Choroid plexus epithelial cell (primary cell): ENCODE measurements at places on chromosomes 5 and 9.
A peak's percentile ranks its signal among the peaks of the same experiment; 100 is the strongest.

- DNase-seq: no peak
Observed at GRCh38 chr5:73899055-73899454, 273.1 kb downstream of the ARHGEF28 start.

DNA sequence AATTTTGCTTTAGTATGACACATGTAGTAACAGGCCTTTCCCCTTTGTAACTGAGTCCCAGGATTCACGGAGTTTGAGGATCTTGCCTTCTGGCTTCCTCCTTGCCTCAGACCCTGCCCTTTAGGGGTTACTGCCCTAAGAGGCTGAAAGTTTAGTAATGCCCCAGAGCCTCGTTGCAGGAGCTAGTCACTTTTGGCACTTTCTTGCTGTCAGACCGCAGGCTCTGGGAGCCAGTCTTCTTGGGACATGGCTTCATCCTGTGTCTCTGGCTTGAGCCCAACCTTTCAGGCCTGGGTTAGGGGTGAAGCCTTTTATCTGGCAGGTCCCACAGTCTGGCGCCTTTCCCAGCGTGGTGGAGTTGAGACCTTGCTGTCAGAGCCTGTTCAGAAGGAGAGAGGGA lies 185.6 kb upstream of the DMRT1 start:
- DNase-seq: peak; percentile 46

GRCh38 chr5:87002485-87002884 lies 265.2 kb upstream of the RASA1 start:
- peak; percentile 43 for DNase-seq

- no peak for DNase-seq
Observed at GRCh38 chr9:92887880-92888338, 10.1 kb upstream of the ZNF484 start.

- no peak for DNase-seq
Observed at GRCh38 chr5:78016863-78017529, 240.9 kb upstream of the TBCA start.

DNA sequence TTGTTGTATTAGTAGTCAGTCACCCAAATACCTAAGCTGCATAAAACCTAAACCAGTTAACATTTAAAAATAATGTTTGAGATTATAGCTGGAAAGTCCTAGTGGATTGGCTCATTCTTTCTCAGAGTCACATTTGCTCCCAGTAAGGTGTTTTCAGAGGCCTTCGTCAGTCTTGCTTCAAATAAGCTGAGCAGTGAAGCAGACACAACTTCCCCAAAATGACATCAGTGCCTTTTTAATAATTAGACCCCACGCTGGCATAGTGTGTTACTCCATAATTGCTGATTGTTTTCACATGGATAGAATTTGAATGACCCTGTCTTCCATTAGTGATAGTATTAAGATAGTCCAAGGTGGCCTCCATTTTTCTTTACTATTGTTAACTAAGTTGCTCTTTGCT lies 245.8 kb downstream of the PJA2 start:
- no peak for DNase-seq

- peak; percentile 14 for DNase-seq
Observed at GRCh38 chr5:16855485-16855884, 80.6 kb downstream of the MYO10 start.

DNA sequence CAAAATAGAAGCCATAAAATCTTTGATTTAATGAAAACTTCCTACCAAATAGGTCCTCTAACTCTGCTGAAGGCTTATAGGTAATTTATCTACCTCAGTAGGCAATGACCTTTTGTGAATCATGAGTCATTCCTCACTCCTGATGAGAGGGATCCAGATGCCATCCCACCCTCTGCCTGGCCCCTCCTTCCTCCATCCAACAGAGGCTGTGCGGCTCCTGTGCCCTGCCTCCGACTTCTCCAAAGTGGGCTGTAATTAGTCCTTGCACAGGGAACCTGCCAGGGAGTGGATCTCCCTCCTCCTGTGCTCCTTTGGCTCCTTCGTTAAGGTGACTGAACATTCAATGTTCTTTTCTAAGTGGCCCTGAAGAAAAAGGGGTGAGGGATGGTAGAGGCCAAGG lies 213.9 kb upstream of the TBCA start:
- DNase-seq: no peak

- DNase-seq: peak; percentile 56
Observed at GRCh38 chr5:102223542-102224477, 72.3 kb downstream of the SLCO4C1 start.

- DNase-seq: peak; percentile 47
Observed at GRCh38 chr5:132456296-132456986, 34.1 kb downstream of the IRF1 start.

DNA sequence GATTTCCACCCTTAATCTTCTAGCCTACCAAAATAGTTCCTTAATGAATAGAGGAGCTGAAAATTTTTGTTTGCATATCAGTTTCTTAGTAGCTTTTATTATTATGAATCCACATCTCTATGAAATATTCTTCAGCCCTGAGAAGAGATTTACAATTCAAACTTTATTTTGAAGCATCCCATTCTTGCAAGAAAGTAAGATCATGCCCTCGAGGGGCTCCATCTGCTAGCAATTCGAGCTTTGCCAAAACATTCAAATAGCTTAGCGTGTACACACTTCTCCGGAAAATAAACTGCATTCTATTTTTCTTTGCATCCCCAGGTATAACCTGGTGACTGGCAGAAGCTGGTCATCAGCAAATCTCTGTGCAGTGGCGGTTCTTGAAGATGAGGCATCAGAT lies 370.7 kb downstream of the MTRR start:
- no peak for DNase-seq

- DNase-seq: no peak
Observed at GRCh38 chr9:109857336-109857735, 77.3 kb downstream of the PALM2AKAP2 start.

DNA sequence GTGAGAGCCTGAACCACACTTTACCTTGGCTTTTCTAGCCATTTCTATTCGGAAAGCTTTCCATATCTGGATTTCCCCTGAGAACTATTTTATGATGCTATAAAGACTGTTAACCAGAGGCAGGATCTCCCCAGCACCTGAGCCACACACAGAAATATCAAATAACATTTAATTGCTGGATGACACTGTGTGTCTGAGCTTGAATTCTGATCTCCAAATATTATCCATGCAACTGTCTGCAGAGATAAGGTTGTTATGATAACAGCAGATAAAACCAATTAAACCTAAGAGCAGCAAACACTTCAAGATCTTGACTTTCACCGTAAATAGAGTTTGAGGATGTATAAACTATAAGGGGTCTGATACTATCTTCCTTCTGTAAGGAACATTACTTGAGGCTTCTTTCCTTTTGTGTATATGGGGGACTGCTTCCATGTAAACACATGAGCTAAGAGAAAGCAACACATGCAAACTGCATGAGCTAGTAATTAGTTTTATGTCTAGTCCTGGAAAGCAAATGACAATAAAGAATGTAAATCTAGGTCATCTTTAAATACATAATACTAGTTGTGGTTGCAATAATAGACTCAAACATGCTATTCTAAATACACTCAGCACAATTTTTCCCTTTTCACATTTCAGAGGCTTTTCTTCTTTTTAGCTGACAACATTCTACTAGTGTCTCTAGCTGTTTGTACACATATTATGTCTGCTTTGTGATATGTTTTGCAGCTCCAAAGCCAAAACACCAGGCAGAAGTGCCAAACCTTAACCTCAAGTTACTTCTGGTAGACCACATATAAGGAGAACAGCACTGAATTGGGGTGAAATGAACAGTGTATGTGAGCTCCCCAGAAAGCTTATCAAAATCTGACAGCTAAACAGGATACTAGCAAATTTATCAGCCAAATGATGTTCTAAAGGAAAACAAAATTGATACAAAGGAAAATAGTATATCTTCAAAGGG lies 136.5 kb downstream of the EFNA5 start:
- DNase-seq: no peak

GRCh38 chr5:92401-93220 lies 643 bp downstream of the PLEKHG4B start:
- no peak for DNase-seq

GRCh38 chr9:135296735-135297455 lies 182.7 kb upstream of the PPP1R26 start:
- no peak for DNase-seq

DNA sequence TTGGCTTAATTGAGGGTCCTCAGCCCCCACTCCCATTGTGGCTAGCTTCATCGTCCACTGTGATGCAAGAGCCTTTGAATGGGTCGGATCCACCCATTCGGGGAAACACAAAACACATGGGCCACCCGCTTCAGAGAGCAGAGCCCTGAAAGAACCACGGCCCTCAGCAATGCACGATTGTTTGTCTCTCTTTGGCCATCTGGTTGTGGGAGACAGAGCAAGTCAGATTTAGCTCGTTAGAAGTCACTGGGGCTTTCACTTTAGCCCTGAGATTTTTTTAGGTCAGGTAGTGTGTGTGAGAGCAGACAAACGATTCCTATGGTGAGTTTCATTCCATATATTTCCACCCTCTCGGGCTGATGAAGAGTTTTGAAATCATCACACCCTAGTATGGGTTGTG lies 12.9 kb upstream of the COL15A1 start:
- DNase-seq: no peak

- peak; percentile 44 for DNase-seq
Observed at GRCh38 chr9:117720555-117720954, 16.4 kb downstream of the TLR4 start.

- no peak for DNase-seq
Observed at GRCh38 chr5:97041239-97041638, 101.2 kb downstream of the LIX1 start.

- DNase-seq: peak; percentile 100
Observed at GRCh38 chr5:109455598-109456096, 45.9 kb upstream of the PJA2 start.

GRCh38 chr9:88197016-88197415 lies 58.7 kb upstream of the SPATA31C2 start:
- DNase-seq: peak; percentile 88

DNA sequence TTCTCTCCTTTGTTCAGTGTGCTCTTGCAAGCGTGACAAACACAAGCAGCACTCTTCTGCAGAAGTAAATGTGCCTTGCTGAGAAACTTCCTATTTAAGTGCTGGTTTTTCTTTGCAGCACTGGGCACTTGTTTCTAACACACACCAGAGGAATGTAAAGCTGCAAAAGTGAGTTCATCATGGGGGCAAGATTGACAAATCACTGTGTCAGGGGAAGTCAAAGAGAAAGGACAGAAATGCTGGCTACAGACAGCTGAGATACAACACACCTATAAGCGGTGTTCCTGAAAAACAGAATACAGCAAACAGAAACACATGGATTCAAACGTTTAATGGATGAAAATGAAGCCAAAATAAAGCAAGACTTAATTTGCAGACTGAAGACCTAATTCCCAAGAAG lies 19.6 kb downstream of the ROR2 start:
- DNase-seq: peak; percentile 54

GRCh38 chr9:127899128-127899943 lies at the start of gene ST6GALNAC6:
Gene ST6GALNAC6 (minus strand): TSS chr9:127899603. CDS start chr9:127897981, 1,622 bp downstream.
- DNase-seq: peak; percentile 77

- DNase-seq: no peak
Observed at GRCh38 chr5:82586181-82586580, 308.0 kb upstream of the RPS23 start.

DNA sequence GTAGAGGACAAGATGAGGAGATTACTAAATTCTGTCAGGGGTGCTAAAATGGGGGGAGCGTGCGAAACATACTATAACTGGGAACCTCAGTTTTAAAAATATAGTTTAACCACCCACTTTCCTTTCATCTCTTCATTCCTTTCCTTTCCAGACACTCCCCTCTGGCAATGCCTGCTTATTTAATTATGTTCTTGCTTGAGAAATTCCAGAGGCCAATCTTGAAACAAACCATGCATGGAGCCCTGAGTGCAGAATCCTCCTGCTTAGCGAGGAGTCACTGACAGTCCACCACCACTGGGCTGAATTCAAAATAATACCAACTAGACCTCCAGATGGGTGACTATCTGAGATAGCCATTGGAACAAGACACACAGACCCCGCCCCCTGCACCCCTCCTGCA lies 29.7 kb upstream of the C9orf72 start:
- DNase-seq: no peak

DNA sequence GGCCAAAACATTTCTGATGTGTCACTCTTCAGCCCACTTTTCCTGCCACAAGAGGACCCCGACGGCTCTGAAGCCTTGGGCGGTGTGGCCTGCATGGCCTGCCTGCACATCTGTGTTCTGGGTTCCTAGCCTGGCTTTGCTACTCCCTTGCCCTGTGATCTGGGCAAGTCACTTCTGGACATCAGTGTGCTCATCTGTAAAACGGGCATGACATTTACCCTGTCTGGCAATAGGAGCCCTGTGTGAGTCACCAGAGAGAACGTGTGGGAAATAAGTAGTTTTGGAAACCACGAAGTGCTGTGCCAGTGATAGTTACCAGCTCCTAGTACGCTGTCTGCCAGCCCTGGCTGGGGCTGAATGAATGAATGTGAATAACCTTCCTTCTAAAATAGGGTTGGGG lies 90.8 kb downstream of the MACROH2A1 start:
- DNase-seq: peak; percentile 48

DNA sequence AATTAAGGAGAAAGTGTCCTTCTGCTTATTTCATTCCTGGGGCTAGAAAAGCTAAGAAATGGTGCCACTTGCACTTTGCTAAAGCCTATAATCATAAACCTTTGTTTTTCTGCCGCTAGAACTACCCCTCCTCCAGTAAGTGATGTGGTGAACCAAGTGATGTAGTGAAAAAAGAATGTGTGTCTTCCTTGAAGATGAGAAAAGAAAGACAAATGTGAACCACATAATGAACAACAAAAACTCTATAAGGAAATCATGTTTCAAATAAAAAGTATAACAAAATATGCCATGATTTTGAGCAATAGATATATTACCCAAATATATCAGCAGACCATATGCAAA lies 179.0 kb upstream of the SGCD start:
- DNase-seq: no peak

GRCh38 chr9:132235894-132236661 lies 74.2 kb downstream of the NTNG2 start:
- DNase-seq: peak; percentile 75

DNA sequence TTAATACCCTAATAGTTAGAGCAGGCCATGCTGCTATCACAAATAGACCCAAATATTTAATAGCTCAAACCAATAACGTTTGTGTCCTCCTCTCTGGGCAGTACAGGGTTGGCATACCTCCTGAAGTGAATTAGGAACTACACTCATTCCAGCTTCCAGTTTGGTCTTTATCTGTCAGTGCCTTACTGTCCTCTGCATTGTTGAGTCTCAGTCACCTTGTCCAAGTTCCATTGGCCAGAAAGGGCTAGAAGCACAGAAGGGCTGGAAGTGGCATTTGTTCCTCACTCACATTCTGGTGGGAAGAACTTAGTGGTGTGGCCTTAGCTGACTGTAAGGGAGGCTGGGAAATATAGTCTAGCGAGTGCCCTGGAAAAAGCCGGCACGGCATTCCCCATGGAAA lies 11.2 kb downstream of the FXN start:
- no peak for DNase-seq

DNA sequence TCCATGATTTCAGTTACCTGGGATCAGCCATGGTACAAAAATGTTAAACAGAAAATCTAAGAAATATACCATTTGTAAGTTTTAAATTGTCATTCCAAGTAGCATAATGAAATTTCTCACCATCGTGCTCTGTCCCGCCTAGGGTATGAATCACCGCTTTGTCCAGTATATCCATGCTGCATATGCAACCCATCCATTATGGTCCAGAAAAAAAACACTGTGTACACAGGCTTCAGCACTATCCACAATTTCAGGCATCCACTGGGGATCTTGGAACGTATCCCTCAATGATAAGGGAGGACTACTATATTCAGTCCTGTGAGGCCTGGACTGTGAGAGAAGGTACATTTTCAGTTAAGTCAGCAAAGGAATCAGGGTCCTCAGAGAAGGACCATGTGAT lies 37.6 kb upstream of the HNRNPA0 start:
- DNase-seq: no peak

GRCh38 chr9:119861842-119862241 lies 492.6 kb upstream of the BRINP1 start:
- DNase-seq: no peak

- DNase-seq: no peak
Observed at GRCh38 chr5:109643791-109644350, 45.9 kb upstream of the MAN2A1 start.
